ENCODE measurements at places on chromosomes 3 and 15. TPM values are rescaled to one million over a fixed set of nuclear protein-coding genes. Genes with fewer than 3 reads are reported as not detected.

GRAMD2A gene
- not detected for total RNA-seq

OR5K2 gene
- not detected for total RNA-seq

DNAH1 gene
- 20.9 TPM for total RNA-seq

ANKRD63 gene
- not detected for total RNA-seq

PLXNA1 gene
- 6.1 TPM for total RNA-seq

RNF111 gene
- 32.0 TPM for total RNA-seq

CCR8 gene
- 2.2 TPM for total RNA-seq

SGO1 gene
- total RNA-seq, result 0.73 TPM

GOLGA6D gene
- not detected for total RNA-seq

CCK gene
- not detected for total RNA-seq

GPR87 gene
- total RNA-seq, result not detected

TUSC7 gene
- total RNA-seq, result not detected

PML gene
- total RNA-seq, result 23.1 TPM

GAP43 gene
- total RNA-seq, result not detected

ARHGEF3 gene
- 38.0 TPM for total RNA-seq

HTR3E gene
- not detected for total RNA-seq

STARD5 gene
- 14.1 TPM for total RNA-seq

CD200R1L gene
- not detected for total RNA-seq

SNUPN gene
- 10.1 TPM for total RNA-seq

OR5H2 gene
- not detected for total RNA-seq

CPNE9 gene
- not detected for total RNA-seq

UBA7 gene
- total RNA-seq, result 57.9 TPM

ERICH6 gene
- 0.21 TPM for total RNA-seq

TGM5 gene
- not detected for total RNA-seq

PLSCR2 gene
- total RNA-seq, result not detected

ROBO2 gene
- under 0.01 TPM for total RNA-seq

SLC28A2 gene
- total RNA-seq, result not detected
